ENCODE measurements at places on chromosomes 4 and X. TPM values are rescaled to one million over a fixed set of nuclear protein-coding genes. Genes with fewer than 3 reads are reported as not detected.

Gene GPC3
- not detected for total RNA-seq

Gene PNMA3
- not detected for total RNA-seq

Gene RFC1
- 25.1 TPM for total RNA-seq

Gene LRIT3
- total RNA-seq: not detected

Gene GPR119
- total RNA-seq: not detected

Gene CT45A9
- not detected for total RNA-seq

Gene DUSP21
- not detected for total RNA-seq

Gene MAMLD1
- total RNA-seq: 1.2 TPM

Gene NSG1
- 0.84 TPM for total RNA-seq

Gene PPP1R2C
- not detected for total RNA-seq

Gene SSX2
- total RNA-seq: not detected

Gene CD40LG
- not detected for total RNA-seq

Gene MAGEA4
- total RNA-seq: not detected

Gene USP27X
- 1.2 TPM for total RNA-seq

Gene GAGE2A
- not detected for total RNA-seq

Gene MED12
- total RNA-seq: 15.8 TPM

Gene CSAG1
- total RNA-seq: not detected

Gene CFAP299
- not detected for total RNA-seq

Gene HSPA4L
- 3.6 TPM for total RNA-seq

Gene ETNPPL
- not detected for total RNA-seq

Gene PABPC1L2A
- not detected for total RNA-seq

Gene RBMXL3
- not detected for total RNA-seq

Data from bronchus fibroblast of lung (primary cell).